ENCODE measurements at places on chromosomes 12 and 14.

DNA sequence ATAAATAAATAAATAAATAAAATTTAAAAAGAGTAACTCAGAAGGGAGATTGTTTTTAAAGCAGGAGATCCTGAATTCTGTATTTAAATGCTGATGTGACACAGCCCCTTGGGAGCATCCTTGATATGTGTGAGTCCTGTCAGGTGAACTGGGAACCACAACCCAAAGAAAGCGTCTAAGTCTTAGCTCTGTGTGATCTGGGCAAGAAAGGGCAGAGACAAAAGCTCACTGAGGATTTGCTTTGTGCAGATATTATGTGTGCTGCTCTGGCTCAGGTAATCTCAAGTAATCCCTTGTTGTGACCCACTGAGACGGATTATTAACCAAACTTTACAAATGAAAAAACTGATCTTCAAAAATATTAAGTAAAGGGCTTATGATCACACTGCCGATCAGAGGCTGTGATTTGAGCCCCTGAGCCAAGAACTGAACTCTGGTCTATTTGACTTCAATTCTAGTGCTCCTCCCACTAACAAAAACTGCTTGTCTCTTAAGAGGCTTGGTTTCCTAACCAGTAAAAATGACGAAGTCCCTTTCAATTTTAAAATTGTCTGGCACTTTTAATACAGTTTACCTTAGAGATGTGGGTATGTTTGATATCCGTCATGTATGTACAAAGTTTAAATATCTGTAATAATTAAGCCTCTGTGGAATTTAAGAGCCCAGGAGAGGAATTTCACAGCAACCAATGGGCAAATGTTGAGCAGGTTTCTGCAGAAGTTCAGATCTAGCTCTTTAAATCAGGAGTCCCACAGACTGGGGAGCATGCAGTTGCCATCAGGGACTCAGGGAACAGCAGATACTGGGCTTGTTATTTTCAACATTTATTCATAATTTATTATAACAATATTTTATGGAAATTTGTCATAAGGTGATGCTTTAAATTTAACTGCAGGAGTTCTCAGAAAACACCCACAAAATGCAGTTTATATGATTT, 46.1 kb downstream of the CPM start:
- DNase-seq: no peak

DNA sequence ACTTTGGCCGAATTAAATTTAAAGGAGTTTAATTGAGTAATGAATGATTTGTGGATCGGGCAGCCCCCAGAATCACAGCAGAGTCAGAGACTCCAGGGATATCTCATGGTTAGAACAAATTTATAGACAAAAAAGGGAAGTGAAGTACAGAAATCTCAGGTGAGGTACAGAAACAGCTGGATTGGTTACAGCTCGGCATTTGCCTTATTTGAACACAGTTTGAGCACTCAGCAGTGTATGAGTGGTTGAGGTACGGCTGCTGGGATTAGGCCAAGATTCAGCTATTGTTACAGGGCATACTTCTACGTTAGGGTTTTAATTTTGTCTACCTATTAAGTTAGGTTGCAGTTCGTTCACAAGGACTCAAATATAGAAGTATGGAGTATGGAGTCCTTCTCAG, 23.3 kb downstream of the CCDC38 start:
- DNase-seq: no peak

- DNase-seq: peak; percentile 84
Measured at GRCh38 chr12:113860950-113861349, 105.2 kb downstream of the RBM19 start.

DNA sequence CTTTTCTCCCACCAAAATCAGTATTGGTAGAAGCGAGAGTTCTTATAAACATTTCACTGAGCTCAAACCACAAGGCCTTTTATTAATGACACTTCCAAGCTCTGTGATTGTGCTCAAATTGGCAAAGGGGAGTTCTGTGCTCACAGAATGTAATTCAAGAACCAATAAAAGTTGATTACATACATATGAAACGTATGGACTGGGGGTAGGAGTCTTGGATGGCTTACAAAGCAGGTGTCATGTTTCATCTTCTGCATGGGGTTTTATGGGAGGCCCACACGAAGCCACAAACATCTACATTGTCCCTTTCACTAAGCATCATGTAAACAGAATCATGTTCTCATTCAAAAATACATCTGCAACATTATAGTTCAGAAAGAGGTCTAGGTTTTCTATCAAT, 828.3 kb downstream of the VRK1 start:
- no peak for DNase-seq

- no peak for DNase-seq
Measured at GRCh38 chr14:101781240-101782061, 19.9 kb downstream of the PPP2R5C start.

- no peak for DNase-seq
Measured at GRCh38 chr12:67681105-67681778, 32.7 kb downstream of the DYRK2 start.

- DNase-seq: no peak
Measured at GRCh38 chr14:84750763-84751554, 779.0 kb upstream of the FLRT2 start.

DNA sequence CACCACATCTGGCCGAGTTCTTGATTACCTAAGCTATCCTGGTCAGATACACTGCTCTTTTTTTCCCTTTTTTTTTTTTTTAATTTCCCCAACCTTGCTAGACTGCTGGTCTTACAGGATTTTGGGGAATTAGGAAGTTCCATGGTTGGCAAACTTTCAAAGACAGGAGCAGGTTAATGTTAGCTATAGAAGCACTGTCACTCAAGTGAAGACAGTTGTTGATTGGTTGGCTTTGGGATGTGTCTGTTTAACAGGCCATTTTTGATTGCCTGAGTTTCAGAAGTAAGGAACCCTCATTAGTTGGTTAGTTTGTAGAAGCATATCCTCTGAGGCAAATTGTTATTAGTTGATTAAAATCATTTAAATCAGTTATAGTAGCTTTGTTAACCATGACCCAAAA, 36.8 kb downstream of the RAP1B start:
- no peak for DNase-seq

DNA sequence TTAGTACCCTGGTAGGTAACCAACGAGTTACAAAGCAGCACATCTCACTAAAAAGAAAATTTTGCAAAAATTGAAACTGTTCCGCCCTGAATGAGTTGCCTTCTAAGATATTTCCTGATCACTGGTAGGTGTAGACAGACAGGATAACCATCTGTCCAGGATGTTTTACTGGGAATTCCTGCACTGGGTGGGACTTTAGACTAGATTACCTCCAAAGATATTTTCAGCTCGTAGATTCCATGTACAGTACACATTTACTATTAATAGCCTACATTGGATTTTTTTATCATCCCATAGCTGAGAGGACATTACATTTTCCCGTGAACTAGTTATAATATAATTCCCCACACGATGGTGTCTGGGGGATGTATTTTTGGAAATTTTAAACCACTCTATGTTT, 139.6 kb downstream of the DYRK2 start:
- DNase-seq: no peak

DNA sequence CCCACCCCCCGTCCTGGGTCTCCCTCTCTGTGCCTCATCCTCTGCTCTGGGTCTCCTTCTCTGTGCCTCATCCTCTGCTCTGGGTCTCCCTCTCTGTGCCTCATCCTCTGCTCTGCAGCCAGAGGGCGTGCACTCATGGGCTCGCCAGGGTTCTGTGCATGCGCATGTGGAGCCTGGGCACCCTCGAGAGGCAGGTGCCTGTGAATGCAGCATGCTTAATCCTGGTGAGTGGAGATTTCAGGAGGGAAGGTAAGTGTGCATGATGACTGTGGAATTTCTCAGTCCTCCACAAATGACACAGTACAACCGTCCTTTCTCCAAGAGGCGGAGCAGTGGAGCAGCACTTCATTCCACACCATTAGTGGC, 65.2 kb downstream of the EP400 start:
- DNase-seq: no peak

- DNase-seq: no peak
Measured at GRCh38 chr14:104725772-104726548, 1.9 kb downstream of the ADSS1 start.

DNA sequence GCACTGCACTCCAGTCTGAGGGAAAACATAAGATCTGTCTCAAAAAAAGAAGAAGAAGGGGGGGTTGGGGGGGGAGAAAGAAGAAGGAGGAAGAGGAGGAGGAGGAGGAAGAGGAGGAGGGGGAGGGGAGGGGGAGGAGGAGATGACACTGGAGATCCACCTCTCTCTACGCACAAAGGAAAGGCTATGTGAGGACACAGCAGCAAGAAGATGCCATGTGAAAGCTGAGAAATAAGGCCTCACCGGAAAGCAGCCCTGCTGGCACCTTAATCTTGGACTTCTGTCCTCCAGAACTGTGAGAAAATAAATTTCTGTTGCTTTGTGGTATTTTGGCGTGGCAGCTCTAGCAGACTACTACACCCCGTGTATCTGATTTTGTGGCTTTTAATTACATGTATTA, 477.9 kb downstream of the MED13L start:
- DNase-seq: no peak

GRCh38 chr12:52382854-52383253, 2.6 kb downstream of the KRT84 start:
- no peak for DNase-seq

DNA sequence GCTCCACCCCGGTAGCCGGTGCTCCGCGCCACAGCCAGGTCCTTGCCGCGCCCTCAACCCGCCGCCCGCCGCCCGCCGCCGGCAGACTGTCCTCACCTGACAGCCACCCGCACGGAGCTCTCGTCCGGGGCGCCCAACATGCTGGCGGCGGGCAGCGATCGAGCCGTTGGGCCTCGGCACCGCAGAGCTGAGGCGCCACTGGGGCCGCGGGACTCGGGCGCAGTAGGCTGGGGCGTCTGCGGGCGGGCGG, 164 bp downstream of the KIF21A start:
- no peak for DNase-seq

- no peak for DNase-seq
Measured at GRCh38 chr12:130788515-130788914, 50.5 kb downstream of the STX2 start.

DNA sequence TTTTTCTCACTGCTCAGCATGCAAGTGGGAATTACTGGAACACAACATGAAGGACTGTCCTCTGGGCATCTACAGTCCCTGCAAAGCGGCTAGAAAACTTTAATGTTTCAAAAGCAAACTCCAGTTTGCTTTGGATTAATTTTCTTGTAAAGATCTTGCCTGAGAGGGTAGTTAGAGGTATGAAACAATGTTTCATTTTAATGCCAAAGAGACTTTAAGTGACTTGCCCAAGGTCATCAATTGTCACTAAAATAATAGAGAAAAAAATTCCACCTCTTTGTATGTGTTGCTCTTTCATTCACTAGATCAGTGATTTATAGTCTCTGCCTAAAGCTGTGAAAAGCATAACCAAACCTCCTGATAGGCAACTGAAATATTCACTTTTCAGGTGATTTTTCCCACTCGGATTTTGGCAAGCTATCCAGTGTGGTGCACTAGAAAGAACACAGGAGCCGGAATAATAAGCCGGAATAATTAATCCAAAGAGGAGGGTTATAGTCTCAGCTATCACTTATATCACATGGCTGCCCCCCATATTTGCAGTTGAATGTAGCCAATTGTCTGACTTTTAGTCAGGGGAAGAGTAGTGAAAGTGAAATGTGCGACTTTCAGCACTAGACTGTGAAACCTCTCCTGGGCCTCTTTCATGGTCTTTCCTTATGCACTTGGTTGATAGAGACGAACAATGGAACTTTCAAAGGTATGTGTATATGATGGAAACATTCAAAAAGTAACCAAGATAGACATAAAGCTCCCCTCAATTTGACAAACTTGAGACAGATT, 107.7 kb downstream of the SLC6A15 start:
- DNase-seq: no peak

DNA sequence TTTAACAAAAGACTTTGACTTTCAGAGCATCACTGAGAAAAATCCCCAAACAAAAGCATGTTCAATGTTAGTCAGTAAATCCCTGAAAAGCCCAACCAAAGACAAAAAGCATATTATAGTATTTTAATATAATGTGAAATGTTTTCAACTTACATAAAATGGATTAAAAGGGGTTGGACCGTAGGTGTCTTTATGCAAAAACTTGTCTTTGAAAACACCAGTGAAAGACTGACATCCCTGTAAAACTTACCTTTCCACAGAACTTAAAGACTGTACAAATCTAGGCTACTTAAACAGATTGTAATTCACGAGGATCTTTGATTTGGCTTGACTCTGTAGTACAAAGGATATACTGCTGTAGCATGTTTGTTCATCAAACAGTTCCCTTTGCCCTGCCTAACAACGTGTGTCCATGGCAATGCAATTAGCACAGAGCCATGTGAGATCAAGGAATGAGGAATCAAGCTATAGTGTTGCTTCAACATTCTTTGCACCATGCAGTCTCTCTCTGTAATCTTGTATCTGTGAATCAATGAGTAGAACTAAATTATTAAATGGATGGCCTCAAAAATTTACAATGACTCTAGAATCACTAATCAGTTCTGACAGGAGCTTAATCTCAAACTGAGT, 138.5 kb upstream of the SYT1 start:
- DNase-seq: peak; percentile 20

DNA sequence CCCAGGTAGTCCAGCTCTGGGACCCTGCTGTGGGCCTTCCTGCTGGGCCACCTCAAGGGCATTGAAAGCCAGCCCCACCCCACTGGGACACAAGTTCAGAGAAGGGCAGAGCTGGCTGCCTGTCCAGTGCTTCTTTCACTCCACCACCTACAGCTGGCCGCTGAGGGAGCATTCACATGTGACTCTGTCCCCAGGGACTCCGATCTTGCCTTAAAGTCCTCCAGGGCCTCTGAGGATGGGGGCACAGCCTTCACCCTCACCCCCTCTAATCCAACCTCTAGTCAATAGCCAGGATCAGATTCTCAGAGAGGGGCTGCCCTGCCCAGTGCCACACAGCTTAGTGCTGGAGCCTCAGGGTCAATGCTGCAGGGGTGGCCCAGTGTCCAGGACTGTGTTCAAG, 5.0 kb upstream of the CYP46A1 start:
- no peak for DNase-seq

GRCh38 chr12:130703733-130704375, 12.2 kb downstream of the RIMBP2 start:
- DNase-seq: no peak

- no peak for DNase-seq
Measured at GRCh38 chr14:32019276-32019675, 57.8 kb upstream of the ARHGAP5 start.

GRCh38 chr14:91364524-91365270, 52.9 kb downstream of the CCDC88C start:
- no peak for DNase-seq

DNA sequence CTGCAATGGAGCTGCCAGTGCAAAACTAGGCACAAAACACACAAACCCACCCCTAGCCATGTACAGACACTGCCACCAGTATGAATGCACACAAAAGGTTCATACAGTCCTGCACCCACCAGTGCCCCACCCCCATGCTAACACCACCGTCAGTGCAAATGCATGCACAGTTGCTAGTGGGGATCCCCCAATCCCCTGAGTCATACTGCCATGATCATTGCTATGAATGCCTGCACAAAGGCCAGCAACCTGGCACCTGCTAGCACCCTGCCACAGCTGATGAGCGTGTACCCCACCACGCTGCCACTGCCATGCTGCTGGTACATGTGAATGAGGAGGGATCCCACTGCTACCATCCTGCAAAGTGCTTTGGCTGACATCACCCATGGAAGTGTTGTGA, 23.9 kb downstream of the PZP start:
- DNase-seq: no peak
